ENCODE measurements at places on chromosomes 13 and 19.

DNA sequence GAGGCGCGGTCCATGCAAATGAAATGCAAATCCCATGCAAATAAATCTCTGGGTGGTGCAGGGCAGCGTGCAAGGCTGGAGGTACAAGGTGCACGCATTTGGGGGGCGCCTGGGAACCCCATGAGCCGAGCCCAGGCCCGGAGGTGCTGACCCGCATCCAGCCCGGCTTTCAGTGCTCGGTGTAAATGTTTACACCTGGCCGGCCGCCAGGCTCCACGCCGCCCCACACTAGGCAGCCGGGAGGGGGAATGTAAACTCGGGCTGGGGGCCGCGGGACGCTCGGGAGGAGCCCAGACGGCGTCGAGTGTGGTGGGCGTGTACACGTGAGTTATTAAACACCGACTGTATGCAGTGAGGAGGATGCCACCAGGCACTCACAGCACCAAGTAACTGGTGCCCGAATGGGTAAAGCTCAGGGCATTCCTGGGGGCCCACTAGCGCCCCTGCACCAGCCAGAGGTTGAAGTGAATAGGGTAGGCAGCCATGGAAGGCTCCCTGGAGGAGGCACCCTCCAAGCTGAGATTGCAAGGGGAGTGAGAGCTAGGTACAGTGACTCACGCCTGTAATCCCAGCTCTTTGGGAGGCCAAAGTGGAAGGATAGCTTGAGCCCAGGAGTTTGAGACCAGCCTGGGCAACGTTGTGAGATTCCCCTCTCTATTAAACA lies 17.2 kb downstream of the FUT6 start:
- no peak for DNase-seq

GRCh38 chr19:2724148-2724557 lies 3.0 kb upstream of the DIRAS1 start:
- DNase-seq, result no peak

- DNase-seq, result no peak
Observed at GRCh38 chr19:16449330-16449961, 22.3 kb downstream of the EPS15L1 start.

GRCh38 chr13:44921931-44922758 lies 67.1 kb downstream of the NUFIP1 start:
- no peak for DNase-seq

GRCh38 chr19:50178859-50179537 lies 15.9 kb upstream of the IZUMO2 start:
- DNase-seq, result no peak

DNA sequence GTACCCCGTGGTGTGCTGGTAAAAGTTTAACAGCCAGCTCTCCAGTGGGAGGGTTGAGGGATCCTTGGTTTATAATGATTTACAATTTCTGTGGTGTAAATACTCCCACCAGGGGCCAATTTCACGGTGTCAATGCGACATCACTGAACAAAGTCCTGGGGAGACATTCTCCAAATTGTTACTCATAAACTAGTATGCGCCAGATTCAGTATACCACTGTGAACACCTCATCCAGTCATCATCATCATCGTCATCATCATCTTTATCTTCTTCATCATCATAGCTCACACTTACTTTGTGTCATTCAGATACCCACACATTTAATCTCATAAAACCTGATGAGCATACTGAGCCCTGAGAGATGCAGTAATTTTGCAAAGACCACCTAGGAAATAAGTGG lies 17.2 kb upstream of the TNFSF14 start:
- DNase-seq, result no peak

DNA sequence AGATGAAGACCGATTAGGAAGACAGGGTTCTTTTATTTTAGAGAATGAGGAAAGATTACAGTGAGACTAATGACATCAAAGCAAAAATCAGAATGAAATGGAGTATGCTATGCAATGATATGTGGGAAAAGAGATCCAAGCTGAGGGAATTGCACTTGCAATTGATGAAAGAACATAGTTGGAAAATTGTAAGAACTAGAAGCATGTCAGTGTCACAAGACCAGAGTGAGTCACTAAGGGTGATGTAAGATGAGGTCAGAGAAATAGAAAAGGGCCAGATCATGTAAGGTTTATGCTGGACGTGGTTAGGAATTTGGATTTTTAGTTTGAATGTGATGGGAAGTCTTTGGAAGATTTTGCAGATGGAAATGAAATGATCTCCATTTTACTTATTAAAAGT lies 1937.3 kb downstream of the OLFM4 start:
- no peak for DNase-seq

DNA sequence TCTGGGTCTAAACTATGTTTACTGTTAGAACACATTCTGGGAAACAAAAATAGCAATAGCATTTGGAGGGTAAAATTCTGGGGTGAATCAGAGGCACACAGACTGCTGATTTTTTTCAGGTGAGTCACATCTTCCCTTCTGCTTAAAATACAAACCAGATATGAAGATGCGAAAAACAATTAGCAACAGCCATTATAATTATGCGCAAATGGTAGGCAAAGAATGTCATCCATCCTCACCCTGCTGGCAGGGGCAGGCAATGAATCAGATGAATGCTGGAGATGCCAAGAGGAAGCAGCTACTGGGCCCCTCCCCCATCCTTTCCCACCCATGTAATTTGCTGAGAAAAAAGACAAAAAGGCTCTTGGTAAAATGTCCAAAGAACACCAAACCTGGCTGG lies 282.9 kb downstream of the KLF5 start:
- no peak for DNase-seq

DNA sequence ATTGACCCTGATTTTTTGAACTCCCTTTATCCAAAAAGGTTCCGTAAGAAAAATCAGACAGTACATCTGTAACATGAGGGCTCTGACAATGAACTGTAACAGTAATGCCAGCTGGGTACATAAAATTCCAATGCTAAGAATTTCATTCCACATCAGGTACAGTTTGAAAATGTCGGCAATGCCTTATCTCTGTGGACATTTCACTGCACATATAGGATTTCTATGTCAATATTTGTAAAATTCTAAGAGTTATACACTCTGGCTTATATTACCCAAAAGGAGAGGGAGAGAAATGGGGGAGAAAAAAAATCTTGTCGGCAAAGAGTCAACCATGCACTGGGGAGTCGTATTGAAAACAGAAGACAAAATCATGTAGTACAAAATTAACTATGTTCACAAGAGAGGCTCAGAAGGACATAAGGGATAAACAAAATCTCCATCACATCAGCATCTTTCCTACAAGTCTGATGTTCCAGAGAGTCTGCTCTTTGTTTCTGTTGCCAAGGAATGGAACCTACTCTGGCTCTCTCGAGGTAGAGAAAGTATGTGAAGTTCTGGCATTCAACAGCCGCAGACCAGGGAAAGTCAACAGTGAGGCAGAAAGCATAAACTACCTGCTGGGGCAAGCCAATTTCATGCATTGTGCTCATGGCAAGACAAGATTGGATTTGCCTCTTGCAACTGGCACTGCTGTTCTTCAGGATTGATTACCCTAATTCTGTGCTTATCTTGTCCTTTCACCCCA lies 72.4 kb downstream of the STARD13 start:
- no peak for DNase-seq

DNA sequence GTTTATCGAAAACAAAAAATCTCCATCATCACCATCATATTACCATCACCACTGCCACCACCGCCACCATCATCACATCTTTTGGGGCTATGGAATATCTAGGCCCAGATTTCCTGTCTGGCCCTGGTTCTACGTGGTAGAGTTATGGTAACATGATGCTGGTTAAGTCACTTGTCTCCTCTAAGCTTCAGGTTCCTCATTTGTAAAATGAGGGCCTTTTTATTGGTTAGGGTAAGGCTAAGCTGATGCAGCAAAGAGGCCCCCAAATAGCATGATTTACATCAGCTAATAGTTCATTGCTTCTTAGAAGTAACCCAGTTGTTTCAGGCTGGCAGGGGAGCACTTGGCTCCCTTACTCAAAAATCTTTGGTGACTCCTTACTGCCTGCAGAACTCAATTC lies 37.9 kb downstream of the PCDH8 start:
- DNase-seq, result no peak

GRCh38 chr19:19900729-19901444 lies at the start of gene ZNF93:
ZNF93 (plus strand) TSS chr19:19900946; CDS start chr19:19901089, 143 bp downstream.
- DNase-seq, result peak; percentile 68

- no peak for DNase-seq
Observed at GRCh38 chr19:18883526-18884304, 12.2 kb downstream of the CERS1 start.

- DNase-seq, result no peak
Observed at GRCh38 chr19:38270587-38271167, 6.3 kb downstream of the SPINT2 start.

DNA sequence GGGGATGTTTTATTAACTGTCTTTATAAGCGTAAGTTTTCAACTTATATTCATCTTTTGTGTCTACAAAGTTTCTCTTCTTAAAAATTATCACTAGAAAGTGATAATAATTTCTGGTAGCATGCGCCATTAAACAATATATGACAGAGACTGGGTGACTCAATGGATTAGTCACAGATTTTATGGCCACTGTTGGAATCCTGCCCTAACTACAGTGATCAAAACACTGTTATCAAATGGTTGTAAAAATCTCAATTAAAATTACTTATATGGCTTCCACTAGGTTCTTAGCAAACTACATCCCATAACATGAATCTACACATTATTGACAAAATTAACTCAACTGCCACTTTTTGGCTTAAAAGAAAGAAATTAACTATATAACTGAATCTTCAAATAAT lies 350.0 kb downstream of the DACH1 start:
- no peak for DNase-seq

GRCh38 chr19:3285647-3286176 lies 61.3 kb downstream of the CELF5 start:
- peak; percentile 38 for DNase-seq

DNA sequence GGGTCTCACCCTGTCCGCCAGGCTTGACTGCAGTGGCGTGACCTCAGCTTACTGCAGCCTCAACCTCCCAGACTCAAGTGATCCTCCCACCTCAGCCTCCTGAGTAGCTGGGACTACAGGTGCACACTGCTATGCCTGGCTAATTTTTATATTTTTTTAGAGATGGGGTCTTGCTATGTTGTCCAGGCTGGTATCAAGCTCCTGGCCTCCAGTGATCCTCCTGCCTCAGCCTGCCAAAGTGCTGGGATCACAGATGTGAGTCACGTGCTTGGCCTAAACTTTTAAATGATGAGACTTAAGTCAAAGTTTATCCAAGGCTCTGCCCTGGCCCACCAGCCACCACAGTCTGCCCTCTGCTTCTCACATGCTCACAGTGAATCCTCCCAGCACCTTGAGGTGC lies 2.2 kb downstream of the C19orf33 start:
- DNase-seq, result no peak

- DNase-seq, result no peak
Observed at GRCh38 chr13:41008349-41008980, 10.7 kb downstream of the ELF1 start.
